CD4-positive, alpha-beta T cell treated with Interleukin-1 beta for 1 hour (primary cell): ENCODE measurements at places on chromosomes 1 and 21.

GRCh38 chr1:48889082-48889481, 112.4 kb upstream of the BEND5 start:
- DNase-seq = no peak

DNA sequence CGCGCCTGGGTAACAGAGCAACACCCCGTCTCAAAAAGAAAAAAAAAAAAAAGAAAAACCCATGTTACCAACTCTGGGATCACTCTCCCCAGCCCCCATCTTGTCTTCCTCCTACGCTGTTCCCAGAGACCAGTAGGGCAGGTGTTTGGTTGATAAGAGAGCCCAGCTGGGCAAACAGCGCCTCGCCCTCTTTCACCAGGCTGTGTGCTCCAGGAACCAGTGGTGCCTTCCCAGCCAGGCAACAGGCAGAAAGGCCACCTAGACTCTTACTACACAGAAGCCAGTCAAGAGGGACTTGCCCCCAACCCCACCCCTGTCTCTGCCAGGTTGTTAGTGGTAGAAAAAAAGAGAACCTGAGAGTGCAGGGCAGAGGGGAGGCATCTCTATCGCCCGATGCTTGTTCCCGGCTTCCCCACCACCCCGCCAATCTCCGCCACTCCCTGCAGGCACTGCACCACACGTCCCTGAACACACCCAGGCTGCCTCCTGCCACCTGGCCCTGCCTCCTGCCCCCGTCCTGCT, 14.0 kb upstream of the CTRC start:
- no peak for DNase-seq

DNA sequence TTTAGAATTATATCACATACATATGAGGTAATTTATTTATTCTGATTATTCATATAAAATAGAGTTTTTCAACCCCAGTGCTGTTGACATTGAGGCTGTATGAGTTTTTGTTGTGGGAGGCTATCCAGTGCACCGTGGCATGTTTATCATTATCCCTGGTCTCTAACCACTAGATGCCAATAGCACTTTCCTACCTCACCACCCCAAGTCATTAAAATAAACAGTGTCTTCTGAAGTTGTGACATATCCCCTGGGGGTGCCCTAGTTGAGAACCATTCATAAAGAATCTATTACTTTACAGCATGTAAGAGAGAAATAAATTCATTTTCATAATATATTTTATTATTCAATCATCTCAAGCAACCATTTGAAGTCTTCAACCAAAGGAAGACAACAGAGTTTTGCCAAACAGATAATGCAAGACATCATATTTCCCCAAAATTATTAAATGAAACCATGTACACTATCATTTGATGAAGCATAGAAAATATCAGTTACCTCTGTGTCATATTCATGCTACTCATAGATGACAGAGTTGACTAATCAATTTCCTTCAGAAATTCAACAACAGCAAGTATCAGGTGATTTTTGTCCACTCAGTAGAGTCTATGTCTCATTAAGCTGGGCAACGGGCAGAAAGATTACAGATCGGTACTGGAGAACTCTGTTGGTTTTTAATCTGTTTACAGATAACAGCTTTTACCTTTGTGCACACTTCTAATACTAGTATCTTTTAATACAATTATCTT, 39.5 kb upstream of the RGS1 start:
- no peak for DNase-seq

DNA sequence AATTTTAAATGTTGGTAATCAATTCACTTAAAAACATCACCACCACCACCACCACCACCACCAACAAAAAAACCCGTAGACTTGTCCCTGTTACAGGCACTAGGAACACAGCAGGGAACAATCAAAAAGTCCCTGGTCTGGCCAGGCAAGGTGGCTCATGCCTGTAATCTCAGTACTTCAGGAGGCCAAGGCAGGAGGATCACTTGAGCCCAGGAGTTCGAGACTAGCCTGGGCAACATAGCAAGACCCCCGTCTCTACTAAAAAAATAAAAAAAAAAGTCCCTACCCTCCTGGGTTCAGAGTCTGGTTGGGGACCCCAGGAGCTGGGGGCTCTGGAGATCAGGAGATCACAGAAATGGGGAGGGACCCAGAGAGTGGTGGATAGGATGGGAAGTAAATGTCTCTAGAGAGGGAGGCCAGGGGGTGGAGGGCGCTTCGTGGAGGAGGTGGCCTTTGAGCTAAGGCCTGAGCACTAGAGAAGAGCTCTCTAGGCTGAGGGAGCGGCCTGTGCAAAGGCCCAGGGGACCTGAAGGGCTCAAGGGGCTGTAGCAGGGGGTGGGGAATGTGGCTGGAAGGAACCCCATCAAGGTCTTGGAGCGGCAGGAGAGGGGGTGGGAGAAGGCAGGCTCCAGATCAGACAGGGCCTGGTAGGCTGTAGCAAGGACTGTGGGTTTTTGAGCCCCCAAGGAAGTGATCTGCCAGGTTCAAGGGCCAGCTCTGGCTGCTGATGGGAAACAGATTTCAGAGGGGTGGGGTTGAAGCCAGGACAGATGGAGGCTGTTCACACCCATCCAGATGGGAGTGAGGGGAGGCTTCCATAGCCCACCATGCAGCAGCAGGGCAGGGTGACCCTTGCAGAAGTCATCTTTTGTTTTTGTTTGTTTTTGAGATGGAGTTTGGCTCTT, 24.8 kb upstream of the VPS13D start:
- no peak for DNase-seq

GRCh38 chr1:110220324-110220723, 10.2 kb downstream of the KCNC4 start:
- DNase-seq = no peak

DNA sequence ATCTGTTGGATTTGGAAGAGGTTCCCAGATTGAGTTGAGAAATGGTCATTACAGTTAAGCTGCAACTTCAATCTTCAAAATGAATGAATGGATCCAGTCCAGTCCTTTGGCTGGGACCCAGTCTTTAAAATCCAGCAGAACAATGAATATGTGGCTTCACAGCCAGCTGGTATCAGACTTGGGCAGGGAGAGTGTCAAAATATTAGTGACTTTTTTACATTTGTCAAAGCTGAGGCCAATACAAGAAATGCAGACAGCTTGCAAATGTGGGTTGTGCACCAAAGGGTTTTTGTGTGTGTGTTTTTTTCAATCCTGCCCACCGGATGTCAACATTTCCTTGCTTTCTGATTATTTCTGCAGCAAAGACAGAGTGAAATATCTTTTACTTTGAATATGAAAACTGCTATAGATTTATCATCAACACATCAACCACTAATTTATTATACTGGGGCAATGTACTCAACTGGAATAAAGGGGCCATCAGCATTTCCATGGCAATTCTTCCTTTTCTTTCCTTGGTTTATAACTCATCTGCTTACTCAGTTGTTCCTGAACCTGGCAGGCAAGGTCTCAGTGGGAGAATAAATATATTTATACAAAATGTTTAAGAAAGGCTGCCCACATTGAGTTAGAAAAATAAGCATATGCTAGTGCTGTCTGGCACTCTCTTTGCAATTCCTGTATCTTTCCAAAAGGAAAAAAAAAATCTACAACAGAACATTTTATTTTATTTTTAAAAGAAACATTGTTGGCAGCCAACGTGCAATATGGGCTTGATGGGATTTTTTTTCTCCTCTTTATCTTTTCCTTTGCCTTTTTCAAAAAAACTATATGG, 491.6 kb upstream of the C1orf87 start:
- DNase-seq = no peak
